ENCODE measurements at places on chromosomes 12 and 14.

DNA sequence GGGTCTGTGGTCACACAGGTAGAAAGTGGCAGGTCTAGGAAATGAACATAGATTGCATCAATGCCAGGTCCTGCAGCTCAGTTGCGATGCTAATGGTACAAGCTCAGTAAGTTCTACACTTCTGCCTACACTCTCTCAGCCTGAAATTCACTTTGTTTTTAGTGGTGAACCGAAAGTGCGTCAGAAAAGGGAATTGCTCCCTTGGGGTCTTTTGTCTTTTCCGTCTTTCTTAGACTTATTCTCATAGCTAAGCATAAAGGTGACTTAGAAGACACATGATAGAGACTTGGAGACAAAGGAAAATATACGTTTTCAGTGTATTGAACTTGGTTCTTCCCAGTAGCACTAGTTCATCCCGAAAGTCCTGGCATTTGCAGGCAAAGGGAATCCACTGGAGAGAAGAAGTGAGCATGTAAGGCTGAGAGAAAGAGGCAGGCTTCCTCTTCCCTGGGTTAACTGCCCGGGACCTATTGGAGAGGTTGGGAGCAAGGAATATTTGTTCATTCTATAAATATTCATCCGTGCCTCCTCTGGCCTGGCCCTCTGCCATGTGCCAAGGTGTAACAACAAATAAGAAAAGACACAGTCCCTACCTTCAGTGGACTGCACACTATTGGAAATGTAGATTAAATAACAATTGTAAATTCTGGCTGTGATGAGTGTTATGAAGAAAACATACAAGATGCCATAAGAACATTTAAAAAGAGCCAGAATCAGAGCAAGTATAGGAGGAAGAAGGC lies 785.8 kb downstream of the MED13L start:
- DNase-seq = no peak

DNA sequence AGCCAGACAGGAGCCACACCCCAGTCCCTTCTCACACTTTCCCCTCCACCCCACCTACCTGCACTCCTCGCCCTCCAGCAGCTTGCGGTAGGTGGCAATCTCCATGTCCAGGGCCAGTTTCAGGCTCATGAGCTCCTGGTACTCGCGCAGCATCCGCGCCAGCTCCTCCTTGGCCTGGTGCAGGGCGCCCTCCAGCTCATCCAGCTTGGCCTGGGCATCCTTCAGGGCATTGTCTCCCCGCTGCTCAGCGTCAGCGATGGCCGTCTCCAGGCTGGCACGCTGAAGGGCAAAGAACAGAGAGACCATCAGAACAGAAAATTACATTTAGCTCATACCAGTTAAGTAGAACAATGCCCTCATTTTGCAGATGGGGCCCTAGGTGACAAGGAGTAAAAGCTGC lies 5.5 kb downstream of the KRT74 start:
- DNase-seq = no peak

DNA sequence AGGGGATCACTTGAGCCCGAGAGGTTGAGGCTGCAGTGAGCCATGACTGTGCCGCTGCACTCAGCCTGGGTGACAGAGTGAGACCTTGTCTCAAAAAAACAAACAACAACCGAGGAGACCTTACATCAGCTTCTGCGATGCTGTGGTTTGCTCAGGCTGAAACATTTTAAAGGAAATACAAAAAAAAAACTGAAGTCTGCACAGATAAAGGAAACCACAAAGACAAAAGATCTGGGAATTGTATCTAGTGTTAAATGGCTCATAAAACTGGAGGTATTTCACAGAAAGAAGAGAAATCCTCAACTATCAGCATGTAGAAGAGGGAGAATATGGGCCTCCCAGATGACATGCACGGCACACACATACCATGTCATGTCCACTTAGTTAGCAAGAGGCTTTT lies 60.3 kb upstream of the VPS33A start:
- no peak for DNase-seq

DNA sequence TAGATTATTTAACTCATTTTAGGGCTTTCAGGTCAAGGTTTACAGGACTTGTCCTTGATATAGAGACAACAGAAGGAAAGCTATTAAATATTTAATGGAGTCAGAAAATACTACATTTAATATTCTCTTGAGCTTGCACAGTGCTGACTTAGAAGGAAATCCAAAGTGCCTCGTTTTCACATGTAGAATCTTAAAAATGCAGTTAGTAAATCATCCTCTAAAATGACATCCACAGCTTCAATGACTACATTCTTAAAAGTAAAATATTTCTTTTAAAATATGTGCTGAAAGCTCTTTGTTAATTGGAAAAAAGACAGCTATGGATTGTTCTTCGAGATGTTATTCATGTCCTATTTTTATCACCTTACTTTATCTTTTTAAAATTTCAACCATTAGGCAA lies 146.9 kb downstream of the KCNC2 start:
- DNase-seq = no peak

DNA sequence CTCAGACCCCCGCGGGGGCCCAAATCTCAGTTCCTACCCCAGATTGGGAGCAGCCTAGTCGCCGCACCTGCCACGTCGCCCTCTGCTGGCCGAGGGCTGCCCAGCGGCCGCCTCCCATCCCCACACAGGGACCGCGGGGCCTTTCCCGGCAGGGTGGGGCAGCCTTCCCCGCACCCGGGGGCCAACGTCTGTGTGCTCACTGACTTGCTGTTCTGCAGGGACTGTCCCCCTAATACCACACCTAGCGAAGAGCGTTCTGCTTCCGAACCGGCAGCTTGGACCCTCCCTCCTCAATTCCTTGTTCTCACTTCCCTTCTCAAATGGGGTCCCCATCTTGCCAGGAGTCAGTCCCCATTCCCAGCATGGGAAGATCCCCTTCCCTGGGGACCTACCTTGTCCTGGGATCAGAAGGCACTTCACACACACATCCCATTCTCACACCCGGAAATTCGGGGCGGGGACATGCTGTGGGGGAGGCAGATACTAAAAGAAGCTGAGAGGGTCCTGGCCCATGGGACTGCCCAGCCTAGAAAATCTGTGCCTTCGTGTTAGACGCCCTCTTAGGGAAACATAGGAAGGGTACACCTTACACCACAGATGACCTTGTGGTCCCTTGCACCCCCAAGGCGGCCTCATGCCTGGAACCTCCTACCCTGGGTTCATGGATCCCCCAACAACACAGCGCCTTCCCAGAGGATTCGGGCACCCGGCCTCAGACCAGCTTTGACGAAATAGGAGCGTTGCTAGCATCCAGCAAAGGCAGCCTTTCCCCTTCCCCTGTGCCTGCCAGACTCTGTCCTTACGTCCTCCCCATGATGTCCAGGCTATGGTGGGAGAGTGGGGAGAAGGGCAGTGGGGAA lies 16.4 kb downstream of the ACVRL1 start:
- no peak for DNase-seq

DNA sequence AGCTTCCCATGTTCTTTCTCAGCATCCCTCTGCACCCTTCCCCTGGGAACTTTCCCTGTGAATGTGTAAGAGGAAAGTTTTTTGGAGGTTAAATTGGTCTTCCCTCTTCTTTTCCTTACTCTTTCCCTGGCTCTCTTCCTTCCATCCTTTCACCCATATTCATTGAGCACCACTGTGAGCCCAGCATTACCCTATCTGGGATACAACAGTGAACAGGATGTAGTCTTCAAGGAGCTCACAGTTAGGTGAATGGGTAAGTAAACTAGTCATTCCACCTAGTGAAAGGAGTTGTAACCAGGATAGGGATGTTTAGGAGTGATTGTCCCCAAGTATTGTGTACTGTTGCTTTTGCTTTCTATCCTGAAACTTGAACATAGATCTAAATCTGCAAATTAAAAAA lies 123.8 kb downstream of the MYRFL start:
- no peak for DNase-seq

DNA sequence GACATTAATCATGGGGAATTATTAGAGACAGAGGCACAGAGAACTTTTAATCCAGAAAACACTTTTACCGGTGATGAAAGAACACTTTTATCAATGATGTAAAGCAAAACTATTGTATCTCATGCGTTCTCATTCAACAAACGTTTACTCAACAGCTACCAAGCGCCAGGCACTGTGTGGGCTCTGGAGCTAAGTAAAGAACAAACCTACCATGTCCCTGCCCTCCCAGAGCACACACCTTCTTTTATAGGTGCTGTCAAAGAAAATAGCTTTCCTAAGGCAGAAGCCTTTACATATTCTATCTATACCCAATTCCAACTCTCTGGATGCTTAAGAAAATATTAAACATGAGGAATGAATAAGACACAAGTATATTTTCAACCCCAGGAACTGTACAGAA lies 91.1 kb downstream of the FOXN3 start:
- DNase-seq = no peak

DNA sequence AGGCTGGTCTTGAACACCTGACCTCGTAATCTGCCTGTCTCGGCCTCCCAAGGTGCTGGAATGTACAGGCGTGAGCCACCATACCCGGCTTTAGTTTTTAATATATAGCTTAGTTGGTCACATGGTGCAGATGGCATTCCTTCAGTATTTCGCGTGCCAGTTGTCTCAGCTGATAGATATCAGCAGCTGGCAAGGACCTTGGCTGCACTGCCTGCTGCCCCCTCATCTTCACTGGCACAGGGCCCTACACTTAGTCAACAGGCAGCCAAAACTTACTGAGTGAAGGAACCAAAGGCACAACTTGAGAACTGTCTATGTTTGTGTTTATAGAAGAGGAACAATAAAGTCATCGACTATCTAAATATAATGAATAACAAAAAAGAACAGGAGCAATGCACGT lies 31.0 kb downstream of the EID3 start:
- no peak for DNase-seq

DNA sequence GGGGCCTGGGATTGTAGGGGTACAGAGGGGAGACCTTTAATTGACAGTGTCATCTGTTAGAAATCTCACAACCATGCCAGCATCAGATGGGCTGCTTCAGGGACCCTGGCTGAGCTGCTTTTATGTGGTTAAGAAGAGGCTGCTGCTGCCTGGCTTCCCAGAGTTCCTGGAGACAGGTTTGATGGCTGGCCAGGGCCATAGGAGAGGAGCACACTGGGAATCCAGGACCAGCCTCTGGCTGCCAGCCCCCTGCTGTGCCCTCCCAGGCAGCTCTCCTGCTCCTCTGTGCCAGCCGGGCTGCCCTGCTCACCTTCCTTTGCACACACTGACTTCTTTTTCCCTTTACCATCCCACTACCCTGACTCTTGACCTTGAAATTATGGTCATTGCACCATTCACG lies 507 bp upstream of the KRT73 start:
- DNase-seq = no peak

GRCh38 chr14:29757711-29758233 lies 169.9 kb downstream of the PRKD1 start:
- DNase-seq = no peak

DNA sequence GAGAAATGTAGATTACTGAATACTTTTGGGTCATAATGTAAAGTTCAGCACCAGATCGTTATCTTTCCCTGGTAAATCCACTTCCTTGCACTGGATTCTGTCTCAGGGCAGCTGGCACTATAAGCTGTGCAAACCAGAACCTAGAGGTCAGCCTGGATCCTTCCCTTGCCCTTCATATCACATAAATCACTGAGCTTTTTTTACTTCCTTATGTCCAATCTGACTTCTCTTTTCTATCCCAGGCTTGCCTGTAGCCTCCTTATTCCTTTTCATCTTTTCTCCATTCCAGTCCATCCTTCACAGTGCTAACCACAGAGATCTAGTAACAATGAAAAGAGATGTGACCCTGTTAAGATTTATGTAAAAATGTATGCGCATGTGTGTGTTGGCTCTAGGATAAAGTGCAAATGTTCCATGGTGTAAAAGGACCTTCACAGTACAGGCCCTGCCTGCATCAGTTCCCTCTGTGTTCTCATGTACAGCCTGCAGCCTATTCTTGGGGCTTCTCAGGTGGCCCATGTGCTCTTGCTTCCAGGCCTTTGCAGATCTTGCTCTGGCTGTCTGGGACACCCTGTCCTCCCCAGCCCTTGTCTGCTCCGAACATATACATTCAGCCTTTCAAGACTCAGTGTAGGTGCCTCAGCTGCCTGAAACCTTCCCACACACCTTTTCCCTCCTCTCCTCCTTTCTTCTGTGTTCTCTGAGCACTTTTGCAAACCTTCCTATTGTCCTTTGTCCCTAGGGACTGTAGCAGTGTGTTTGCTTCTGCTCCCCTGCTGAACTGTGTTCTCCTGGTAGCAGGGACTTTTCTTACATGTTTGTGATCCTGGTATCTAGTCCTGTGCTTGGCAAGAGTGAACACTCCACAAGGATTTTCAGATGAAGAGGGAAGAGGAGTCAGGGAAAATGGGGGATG lies 30.0 kb downstream of the PELI2 start:
- no peak for DNase-seq

GRCh38 chr14:51002406-51002999 lies 58.2 kb upstream of the PYGL start:
- no peak for DNase-seq

GRCh38 chr12:9104767-9105423 lies 10.8 kb downstream of the A2M start:
- DNase-seq = no peak

DNA sequence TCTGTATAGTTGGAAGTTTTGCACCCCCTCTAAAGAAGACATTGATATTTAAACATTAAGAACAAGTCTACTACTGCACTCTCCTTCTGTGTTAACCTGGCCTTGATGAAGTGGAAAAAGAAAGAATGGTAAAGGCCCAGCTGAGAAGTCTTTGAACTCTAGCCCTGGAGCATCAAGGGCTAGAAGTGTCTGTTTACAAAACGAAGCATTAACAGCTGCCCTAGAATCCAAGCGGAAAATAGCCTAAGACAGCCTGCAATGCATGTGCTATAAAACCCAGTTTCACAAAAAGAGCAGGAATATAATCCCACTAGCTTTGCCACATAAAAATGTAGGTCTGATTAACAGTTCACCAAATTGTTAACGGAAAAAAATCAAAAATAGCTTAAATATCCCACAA lies 60.5 kb downstream of the NUMB start:
- no peak for DNase-seq

DNA sequence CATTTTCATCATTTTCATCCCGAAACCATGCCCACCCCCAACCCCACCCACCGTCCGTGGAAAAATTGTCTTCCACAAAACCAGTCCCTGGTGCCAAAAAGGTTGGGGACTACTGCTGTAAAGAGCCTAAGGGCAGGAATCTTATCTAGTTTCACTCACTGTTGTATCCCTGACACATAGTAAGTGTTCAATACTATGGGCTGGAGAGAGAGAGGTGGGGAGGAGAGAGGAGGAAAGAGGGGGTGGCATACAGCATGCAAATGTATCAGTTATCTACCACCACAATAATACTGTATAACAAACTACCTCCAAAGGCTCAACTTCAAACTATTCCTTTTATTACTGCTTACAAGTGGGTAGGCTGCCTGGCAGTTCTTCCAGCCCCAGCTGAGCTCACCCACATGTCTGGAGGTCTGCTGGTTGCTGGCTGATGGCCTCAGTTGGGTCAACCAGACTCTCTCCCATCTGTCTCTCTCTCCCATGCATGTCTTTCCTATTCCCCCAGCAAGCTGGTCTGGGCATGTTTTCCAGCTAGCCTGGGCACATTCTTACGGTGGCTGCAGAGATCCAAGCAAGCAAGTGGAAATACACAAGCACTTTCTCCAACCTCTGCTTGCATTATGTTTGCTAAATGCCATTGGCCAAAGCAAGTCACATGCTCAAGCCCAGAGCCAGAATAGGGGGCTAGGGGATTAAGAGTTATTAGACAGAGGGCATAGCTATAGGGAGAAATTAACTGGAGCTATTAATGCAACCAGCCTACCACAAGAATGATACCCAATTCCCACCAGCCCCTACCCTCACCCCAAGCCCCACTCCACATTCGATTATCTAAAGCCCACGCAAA lies 31.6 kb upstream of the FICD start:
- DNase-seq = no peak

Measured in left forelimb (tissue), 1 donor.